ENCODE measurements at places on chromosomes 3 and 15.

DNA sequence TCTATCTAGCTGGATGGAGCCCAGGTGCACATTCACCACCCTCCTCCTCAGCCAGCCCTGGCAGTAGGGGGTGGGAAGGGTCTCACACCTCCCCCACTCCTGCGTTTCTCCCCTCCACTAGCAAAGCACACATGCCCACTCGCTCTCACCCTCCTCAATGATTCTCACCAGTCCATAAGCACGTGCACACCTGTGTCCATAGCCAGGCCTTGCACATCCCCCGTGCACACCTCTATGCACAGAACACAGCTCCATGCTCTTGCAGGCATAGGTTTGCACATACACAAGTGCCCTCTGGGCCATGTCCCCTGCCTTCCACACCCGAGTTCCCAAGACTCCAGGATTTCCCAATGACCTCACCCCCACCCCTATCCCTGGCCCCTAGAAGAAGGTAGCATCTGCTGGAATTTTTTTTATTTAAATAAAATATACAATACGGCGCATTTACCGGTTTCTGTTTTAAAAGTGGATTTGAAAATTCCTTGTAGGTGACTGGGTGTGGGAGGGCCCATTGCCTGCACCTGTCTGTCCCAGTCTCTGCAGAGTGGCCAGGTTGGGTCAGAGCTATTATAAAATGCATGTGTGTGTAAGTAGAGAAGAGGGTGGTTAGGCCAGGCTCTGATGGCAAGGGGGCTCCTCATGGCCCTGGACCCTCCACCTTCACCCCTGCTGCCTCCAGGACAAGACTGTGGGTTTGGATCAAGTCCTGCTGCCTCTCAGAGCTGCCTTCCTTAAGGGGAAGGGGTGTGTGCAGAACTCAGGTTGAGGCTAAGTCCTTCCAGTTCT lies 49.1 kb downstream of the HCN4 start:
- DNase-seq = no peak

GRCh38 chr3:9098716-9099675 lies 135.7 kb upstream of the RAD18 start:
- DNase-seq = no peak

- DNase-seq = peak; percentile 49
Measured at GRCh38 chr3:94159062-94159828, 96.4 kb downstream of the NSUN3 start.

DNA sequence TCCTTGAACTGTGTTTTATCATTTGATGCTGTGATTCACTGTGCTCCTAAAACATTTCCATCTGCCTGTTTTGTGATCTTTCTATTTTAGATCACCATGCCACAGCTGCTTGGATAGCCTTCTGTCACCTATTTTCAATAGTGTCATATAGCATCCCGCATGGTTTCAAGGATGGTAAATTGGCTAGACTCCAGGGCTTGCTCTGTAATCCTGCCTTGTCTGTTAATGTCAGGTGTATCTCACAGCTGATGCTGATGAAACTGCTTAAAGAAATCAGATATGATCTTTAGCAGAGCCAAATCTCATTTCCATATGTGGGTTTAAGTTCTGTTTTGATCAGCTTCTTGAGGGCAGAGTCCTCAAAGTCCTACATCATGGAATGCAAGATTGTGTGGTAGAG lies 182.2 kb downstream of the UBE2E2 start:
- no peak for DNase-seq

DNA sequence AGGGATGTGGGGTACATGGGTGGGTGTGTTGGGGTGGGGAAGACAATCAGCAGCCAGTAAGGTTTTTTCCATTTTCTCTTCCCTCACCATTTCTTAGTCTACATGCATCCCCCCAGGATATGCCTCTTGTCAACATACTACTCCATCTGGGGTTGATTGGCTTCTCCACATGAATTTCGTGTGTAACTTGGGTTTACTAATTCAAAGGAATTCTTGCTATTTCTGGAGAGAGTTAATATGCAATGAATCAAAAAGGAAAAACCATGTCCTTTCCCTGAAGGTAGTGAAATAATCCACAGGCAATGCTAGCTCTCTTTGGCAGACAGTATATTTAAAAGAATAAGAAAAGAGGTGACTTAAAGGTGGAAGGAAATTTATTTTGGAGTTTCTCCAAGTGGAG lies 198.4 kb downstream of the EBLN2 start:
- no peak for DNase-seq

DNA sequence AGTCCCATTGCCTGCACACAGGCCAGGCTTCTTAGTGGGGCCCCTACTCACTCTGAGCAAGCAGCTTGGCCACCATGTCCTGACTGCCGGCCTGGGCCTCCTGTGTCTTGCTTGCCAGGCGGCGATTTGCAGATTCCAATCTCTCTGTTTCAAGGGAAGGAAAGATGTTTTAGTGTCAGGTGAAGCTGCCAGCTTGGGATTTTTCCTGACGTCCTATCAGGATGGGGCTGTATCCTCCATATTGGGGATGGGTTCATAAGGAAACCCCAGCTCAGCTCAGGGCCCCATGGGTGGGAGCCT lies 8.5 kb downstream of the AMOTL2 start:
- DNase-seq = no peak

- no peak for DNase-seq
Measured at GRCh38 chr15:57526076-57526475, 65.6 kb upstream of the MYZAP start.

- no peak for DNase-seq
Measured at GRCh38 chr3:82143661-82144412, 382.4 kb upstream of the GBE1 start.

GRCh38 chr15:97728791-97729190 lies 231.7 kb upstream of the ARRDC4 start:
- DNase-seq = no peak

DNA sequence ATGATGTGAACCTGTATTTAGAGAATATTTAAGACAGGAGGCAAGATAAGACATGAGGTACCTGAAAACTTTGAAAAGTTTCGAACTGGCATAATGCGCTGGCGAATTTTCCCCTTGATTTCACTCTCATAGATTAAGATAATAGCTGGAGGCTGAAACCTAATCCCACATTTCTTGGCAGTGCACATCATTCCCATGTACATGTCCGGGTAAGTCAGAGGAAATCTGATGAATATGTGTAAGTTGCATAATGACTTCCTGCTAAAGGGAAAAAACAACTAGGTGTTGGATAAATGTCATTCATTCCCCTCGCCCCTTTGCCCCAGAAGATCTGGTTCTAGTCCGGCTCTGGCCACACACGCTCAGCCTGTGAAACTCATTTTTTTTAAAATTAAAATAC lies 3.6 kb downstream of the CEP19 start:
- DNase-seq = no peak

DNA sequence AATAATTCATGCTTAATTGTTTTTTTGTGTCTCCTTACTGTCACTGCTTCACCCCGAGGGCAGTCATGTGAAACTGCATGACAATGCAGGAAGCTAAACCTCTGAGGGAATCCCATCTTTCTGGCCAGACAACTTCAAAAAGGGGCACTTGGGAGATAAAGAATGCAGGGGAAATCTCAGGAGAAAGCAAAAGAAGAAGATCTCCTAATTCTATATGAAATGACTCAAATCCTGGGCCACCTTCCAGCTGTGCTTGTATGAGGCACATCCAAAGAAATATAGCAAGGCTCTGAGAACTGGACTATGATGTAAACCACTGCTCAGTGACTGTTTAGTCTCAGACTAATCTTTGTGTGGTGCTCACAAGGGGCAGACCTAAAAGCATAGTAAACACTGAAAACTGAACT lies 22.6 kb upstream of the UMPS start:
- DNase-seq = peak; percentile 75

DNA sequence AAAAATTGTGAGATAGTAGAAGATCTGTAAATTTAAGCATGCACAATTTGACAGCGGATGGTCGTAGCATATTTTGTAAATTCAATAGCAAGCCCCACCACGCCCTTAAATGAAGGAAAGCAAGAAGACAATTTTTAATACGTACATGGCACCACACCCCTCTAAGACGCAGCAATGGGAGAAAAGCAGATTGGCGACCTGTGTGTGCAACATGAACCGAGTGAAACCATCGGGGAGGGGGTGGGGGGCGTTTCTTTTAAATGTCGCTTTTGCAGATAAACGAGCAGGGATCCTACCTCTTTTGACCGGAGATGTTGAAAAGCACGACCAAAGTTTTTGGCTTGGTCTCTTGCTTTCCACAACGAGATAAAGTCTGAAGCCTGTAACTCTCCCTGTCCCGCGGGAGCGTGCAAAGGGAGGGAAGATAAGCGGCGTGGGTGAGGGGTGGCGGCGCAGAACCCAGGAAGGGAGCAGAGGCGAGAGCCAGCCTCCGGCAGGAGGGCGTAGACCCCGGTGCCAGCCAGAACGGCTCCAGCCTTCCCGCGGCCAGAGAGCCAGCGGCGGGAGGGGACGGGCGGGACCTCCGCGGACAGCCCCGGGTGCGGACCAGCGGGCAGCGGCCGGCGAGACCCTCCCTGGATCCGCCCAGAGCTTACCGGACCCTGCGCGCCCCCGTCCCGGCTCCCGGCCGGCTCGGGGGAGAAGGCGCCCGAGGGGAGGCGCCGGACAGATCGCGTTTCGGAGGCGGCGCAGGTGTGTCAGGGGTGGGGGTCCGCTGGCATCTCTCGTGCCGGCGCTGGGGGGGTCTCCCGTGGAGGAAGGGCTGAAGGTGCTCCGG lies at the start of gene CHL1:
Gene CHL1, plus strand, starts transcription at position 453 of the 838 bp plus-strand sequence. CDS start 123,014 bp downstream, outside the sequence.
- no peak for DNase-seq

GRCh38 chr3:12716605-12717151 lies 42.4 kb downstream of the TMEM40 start:
- peak; percentile 12 for DNase-seq

GRCh38 chr3:179544981-179545645 lies 17.6 kb upstream of the ACTL6A start:
- DNase-seq = peak; percentile 73

GRCh38 chr3:3365716-3366115 lies 186.2 kb upstream of the CRBN start:
- no peak for DNase-seq
